ENCODE measurements at places on chromosomes 12 and 14.

- DNase-seq, result no peak
Measured at GRCh38 chr14:74582910-74583581, 29.0 kb downstream of the LTBP2 start.

DNA sequence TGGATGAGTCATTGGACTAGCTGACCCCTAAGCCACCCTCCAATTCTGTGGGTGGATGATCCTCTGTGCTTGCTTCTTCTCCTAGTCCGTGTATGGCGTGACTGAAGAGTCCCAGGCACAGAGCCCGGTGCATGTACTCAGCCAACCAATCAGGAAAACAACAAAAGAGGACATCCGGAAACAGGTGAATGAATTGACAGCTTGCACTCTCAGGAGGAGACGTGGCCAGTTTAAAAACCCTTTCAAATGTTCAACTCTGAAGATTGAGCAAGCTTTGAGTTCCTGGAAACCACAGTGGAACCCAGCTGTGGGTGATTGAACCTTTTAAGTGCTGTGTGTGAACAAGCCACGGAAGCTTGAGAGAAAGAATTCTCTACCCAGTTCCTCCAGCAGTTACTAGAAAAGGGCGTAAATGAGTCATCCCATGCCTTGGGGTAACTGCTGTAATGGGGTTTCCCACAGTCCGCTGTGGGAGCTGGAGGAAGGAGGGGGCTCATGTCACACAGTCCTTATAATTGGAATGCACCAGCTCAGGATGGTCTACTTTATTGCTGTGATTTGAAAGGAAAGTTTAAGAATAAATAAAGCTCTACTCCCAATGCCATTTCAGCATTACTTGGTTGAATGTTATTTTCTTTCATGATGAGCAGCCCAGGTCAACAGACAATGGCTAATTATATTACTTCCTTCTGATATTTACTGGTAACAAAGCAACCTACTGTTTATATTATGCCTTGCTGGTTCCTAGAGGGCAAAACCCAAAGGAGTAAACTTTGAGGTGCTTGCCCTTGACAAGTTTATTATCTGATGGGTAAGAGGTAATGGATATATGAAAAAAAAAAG lies 417.0 kb downstream of the DPF3 start:
- DNase-seq, result peak; percentile 5

DNA sequence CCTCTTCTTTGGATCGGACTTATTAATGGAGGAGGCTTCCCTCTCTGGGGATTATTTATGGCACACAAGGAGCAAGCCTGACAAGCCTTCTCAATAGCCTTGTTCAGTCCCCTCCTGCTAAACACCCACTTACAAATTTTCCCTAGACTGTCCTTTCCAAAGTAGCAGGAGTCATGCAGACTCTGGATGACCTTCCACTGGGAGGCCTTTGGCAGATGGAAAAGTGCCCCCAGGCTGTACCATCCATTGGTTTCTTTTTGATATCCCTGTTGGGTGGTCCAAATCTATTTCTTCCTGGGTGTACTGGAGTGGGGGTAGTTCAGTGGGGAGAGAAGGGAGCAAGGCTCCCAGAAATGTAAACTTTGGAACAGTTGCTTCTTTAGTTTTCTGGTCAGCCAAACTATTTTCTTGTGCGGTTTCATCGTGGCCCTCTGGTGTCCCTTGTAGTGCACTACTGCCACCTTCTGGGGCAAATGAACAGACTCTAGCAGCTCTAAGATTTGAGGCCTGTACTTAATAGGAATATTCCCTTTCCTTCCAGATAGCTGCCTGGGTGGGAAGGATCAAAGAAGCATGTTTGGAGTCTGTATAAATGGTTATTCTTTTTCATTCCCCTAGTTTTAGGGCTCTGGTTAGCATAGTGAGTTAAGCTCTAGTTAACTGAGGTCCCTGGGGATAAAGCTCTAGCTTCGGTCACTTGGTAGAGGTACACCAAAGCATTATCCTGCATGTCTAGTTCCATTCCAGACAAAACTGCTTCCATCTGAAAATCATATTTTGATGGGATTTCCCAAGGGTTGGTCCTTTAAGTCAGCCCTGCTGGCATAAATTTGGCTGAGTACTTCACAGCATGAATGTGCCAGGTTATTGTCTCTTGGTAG lies 409.5 kb downstream of the SLC6A15 start:
- peak; percentile 46 for DNase-seq

DNA sequence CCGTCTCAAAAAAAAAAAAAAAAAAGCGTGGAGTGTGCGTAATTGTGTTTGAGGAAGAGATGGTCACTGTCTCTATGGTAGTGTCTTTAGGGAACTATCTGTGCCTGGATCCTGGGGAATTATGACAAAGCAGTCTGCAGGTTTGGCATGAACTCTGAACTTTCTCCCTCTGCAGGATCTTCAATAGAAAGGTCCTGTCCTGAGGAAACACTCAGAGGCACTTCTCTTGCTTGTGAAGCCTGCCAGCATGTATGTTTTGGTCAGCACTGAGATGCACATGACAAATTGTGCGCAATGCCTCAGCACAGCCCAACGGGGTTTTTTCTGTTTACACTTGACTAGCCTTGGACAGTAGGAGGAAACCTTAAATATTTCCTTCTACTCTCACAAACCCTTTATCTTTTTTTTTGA lies 46.6 kb downstream of the ATF7 start:
- no peak for DNase-seq

DNA sequence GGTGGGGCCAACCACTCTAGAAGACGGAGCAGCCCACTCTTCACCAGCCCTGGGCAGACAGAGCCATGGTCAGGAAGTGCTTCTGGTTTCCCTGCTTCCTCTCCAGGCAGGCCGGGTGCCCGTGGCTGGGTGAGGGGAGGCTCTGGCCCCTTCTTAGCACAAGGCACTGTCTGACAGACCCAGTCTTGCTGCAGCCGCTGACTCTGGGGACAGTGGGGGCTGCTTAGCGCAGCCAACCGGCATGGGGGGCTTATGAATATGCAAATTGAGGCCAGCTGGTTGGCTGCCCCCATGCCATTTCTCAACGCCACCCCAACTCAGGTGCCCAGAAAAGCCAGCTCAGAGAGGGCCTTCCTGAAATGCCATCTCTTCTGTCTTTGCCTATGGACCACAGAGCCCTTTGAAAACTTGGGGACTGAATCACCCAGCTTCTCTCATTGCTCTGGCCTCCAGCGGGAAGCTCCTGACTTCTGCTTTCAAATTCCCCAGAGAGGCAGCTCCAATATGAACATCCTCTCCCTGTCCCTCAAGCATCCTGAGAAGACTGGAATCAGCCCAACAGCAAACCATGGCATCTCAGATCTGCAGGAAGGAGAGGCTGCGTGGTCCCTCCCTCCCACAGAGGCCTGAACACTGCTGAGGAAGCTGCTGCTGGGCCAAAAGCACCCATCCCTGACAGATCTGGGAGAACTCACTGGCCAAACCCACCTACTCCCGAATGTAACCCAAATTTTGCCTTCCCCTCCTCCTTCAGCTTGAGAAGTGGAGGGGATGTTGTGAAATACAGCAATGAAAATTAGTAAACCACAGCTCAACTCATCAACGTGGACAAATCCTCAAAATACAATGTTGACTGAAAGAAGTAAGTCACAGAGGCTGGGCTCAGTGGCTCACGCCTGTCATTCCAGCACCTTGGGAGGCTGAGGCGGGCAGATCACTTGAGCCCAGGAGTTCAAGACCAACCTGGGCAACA lies at the start of gene PROX2:
TSS of gene PROX2 (minus strand) at position 205 of the 973 bp plus-strand sequence. CDS start 12,311 bp downstream, outside the sequence.
- DNase-seq, result no peak

- DNase-seq, result peak; percentile 84
Measured at GRCh38 chr12:89947437-89948270, 239.0 kb upstream of the ATP2B1 start.

- DNase-seq, result no peak
Measured at GRCh38 chr12:50397117-50397650, 775 bp upstream of the FAM186A start.

GRCh38 chr12:95365912-95366311 lies 108.0 kb upstream of the METAP2 start:
- DNase-seq, result no peak

GRCh38 chr14:54369343-54369742 lies 27.5 kb upstream of the CDKN3 start:
- no peak for DNase-seq

- DNase-seq, result no peak
Measured at GRCh38 chr12:53193985-53194716, 12.9 kb downstream of the ITGB7 start.

DNA sequence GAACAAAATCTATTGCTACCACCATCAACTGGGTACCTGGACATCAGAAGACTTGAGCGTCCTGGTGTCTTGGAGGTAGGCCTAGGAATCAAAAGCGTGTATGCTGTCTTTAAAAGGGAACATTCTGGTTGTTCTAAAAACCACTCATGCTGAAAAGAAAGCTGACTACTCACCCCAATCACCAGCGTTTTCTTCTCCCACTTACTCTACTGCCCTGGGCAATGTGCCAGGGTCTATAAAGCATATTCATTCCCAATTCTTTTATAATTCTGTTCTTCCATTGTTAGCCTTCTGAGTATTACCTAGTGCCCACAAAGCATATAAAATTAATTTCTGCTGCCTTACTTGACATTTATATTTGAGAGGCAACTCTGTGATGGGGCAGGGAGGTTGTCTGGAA lies 133.4 kb downstream of the KCNA5 start:
- DNase-seq, result no peak

- no peak for DNase-seq
Measured at GRCh38 chr12:8917031-8917430, 2.7 kb downstream of the PHC1 start.

DNA sequence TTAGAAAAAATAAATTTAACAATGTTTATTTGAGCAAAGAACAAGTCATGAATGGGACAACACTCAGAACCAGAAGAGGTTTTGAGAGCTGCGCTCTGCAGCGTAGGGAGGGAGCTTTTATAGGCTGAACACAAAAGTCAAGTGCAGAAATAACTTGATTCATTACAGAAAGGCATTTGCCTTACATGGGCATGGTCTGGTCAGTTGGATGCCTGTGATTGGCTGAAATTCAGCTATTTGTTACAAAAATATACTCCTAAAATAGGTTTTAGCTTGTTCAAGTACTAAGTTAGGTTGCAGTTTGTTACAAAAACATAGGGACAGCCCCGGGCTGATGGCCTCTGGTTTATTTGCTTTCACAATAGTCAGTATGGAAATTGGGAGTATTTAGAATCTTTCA lies 118.0 kb downstream of the NUAK1 start:
- DNase-seq, result no peak

GRCh38 chr14:77267937-77268699 lies 2.9 kb downstream of the NGB start:
- DNase-seq, result no peak

DNA sequence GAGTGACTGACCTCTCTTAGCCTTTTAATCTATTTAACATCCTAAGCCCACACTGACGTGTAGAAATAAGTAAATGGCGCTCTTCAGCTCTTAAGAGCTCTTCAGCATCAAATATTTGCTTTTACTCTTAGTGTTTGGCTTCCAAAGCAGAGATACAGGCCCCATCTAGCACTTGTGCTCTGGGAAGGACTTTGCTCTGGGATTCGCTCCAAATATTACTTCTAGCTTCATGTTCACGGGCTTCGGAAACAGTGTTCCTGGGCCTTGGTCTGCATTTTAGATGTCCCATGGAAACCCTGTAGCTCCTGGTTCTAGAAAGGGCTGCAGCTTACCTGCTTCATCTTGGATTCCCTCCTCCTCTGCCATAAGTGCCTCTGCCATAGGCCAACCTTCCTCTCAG lies 2.7 kb upstream of the NKX2-8 start:
- DNase-seq, result no peak

DNA sequence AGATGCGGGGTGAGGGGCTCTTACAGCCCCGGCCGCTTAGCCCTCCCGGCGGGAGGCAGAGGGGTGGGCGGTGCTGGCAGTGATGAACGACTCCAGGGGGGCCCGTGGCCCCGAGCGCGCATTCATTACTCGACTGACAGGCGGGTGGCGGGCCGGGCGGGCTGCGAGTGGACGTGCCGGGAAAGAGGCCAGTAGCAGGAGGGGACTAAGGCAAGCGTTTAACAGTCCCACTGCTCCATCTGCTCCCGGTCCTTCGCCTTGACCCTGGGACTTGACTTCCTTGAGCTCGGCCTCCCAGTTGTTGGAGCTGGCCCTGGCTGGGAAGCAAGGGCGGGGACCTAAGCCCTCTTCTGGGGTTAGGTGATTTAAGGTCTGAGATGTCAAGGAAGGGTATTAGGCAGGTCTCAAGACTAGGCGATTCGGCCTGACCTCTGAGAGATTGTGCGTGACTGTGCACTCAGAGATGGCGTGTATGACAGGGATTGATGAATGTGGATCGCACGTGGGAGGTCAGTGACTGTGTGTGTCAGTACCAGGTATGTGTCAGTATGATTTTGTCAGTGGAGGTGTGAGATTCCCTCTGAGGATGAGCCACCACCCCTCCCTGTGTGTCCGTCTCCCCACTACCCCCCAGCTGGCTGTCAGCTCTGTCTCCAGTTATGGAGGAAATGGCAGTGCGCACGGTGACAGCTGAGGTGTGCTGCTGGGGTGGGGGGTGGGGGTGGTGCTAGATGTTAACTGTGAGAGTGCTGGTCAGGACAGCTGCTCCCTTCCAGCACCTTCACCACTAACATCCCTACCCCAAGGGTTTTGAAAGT lies 3.6 kb upstream of the DNAJC22 start:
- DNase-seq, result no peak

- DNase-seq, result no peak
Measured at GRCh38 chr14:88128816-88129215, 123.9 kb downstream of the GPR65 start.

DNA sequence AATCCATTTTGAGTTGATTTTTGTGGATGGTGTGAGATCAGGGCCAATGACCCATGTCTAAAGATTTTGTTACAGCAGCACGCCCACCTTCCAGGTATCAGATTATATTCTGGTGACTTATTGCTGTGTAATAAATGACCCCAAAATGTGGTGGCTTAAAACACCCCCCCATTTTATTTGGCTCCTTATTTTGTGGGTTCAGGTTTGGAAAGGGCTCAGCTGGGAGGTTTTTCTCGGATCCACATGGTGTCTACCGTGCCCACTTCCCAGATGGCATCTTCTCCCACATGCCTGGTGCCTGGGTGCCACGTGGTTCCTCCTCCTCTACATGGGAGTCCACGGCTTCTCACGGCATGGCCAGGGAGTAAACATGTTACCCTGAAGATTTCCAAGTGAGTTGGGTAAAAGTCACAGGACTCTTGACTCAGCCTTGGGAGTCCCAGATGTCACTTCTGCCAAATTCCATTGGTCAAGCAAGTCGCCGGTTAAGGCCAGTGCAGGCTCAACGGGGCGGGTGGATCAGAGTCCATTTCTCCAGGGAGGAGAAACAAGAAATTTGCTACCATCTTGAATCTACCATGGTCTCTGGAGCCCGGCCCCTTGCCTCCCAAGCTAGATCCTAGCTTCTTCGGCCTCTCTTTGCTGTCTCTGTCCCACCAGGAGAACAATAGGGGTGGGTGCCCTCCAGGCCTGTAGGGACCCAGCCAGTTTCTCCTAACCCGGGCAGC lies 214.3 kb downstream of the KIF26A start:
- no peak for DNase-seq

GRCh38 chr14:101907619-101908018 lies 56.8 kb upstream of the DYNC1H1 start:
- DNase-seq, result no peak

GRCh38 chr12:31845613-31846322 lies 113.4 kb upstream of the RESF1 start:
- no peak for DNase-seq

- DNase-seq, result no peak
Measured at GRCh38 chr14:90750191-90750590, 66.0 kb downstream of the TTC7B start.
